ENCODE measurements at places on chromosomes 11 and 22.

DNA sequence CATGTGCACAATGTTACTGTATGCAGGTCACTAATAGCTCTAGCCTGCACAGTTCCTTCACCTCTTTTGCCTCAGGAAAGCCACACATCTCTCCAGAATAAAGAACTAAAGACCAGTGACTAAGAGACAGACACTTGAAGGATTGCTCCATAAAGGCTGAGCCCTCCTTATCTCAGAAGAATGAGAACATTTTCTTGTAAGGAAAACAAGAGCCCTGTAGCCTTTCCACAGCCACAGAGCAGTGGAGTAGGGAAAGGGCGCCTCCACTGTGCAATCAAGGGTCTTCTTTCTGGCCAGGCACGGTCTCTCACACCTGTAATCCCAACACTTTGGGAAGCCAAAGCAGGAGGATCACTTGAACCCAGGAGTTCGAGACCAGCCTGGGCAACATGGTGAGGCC is 202.6 kb upstream of the TMEM45B start:
- no peak for DNase-seq

DNA sequence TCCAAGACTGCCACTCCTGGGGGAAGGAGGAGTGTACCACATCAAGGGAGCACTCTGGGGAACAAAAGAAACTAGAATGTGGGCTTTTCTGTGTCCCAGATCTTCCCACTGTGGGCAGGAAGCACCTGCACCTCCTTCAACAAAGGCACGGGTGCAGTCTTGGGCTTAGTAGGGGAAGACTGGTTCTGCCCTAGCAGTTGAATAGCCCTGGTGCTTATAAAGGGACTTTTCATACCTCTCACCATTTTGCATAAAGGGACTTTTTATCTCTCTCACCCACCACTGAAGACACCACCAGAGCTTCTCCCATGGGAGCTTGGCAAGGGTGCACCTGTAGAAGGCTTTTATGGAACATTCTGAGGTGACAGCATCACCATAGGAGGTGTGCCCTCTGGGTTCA is 65.8 kb upstream of the MS4A8 start:
- DNase-seq, result no peak

DNA sequence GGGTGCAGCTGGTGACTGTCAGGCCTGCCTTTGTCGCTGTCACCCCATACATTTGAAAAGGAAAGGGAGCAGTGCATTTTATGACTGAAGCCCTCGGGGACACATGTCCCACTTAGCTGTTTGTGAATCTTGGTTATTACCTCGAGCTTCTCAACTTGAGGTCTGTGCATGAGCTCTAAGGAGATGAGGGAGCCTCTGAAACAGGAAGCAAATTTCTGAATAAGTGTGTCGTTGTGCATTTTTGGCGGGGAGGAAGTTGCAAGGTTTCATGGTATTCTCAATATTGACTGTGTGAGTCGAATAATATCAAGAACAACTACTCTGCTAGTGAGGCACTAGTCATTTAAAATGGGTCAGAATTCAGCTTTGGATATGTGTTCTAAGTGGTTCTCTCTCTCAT is 149.7 kb upstream of the PLET1 start:
- no peak for DNase-seq

DNA sequence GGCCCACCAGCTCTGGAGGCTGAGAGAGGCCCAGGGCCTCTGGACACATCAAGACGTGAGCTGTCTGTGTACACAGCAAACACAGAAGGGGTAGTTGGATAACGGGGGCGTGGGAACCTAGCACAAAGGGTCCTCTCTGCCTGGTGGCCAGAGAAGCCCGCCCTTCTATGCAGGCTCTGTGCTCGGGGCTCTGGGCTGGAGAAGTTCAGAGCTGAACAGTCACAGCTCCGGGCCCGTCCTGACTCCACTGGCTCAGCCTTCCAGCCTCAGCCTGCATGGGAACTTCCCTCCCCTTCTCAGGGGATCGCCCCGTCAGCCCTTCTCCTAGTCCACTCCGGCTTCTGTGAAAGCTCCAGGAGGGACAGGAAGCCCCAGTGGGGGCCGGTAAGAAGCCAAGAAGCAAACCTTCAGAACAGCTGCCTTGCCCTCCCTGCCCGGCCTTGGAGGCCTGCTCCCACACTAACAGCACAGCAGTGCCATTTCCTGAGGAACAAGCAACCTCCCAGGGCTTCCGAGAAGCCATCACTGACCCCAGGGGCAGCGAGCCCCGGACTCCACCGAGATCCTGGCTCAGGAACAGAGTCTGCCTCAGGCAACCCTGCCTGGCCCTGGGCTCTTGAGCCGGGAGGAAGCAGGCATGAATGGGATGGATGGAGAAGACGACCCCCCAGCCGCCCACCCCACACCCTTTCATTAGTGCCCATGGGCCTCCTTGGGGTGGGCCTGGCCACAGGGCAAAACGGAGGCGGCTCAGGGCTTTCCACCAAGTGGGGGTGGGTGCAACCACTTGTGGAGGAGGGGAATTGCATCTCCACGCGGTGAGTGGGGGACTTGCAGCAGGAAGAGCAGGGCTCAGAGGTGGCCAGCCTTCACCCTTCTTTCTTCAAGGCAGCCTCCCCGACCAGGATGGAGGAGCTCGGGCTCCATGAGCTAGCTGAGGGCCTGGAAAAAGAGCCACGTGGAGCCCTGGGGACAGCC is 119.8 kb downstream of the ST3GAL4 start:
- DNase-seq, result no peak

DNA sequence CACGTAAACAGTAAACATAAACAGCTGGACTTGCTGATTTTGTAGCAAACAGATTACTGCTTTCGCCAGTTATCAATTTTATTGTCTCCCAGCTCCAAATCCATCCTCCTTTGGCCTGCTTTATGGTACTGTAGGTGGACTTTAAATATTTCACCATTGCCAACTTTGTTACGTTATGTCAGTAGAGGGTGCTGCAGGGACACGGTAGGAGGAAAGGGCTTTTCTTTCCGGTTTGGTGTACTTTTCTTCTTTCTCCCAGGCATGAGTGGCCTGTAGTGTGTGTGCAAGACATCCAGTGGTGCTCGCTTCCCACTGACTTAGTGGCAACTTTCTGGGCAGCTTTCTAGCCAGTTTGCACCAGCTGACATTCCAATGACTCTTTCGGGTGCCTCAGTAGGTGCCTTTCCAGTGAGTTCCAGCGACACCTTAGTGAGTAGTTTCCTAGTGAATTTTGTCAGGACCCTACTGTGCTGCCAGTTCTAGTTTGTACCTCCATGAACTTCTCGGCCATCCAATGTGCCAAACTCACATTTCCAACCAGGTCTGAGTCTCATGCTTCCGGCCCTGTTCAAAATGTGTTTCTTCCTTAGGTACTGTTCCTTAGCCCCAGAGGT is 267.6 kb upstream of the TENM4 start:
- no peak for DNase-seq

- DNase-seq, result no peak
Measured at GRCh38 chr11:120819437-120820365, 204.2 kb upstream of the TBCEL start.

GRCh38 chr11:19253817-19254216 is 13.1 kb upstream of the E2F8 start:
- DNase-seq, result no peak

DNA sequence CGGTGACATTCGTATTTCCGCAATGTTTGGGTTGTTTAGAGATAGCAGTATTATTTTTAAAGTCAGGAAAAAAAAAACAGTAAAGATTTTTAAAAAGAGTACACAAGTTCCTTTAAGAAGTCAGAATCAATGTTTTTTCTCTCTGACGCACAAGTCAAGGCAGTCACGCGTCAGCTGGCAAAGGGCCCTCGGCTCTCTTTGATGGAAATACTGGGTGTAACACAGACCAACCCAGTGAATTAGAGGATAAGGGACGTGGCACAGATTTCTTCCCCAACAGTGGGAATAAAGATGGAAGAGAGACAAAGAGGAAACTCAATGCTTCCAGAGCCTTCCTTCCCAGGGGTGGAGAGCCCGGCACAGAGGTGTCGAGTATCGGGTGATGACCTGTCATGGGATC is 13.4 kb downstream of the ASCC2 start:
- DNase-seq, result no peak

- DNase-seq, result no peak
Measured at GRCh38 chr11:61588728-61589191, 7.9 kb upstream of the SYT7 start.

GRCh38 chr11:59201353-59201752 is 11.4 kb downstream of the MPEG1 start:
- DNase-seq, result no peak

GRCh38 chr22:49403102-49403501 is 424.6 kb downstream of the BRD1 start:
- DNase-seq, result no peak

DNA sequence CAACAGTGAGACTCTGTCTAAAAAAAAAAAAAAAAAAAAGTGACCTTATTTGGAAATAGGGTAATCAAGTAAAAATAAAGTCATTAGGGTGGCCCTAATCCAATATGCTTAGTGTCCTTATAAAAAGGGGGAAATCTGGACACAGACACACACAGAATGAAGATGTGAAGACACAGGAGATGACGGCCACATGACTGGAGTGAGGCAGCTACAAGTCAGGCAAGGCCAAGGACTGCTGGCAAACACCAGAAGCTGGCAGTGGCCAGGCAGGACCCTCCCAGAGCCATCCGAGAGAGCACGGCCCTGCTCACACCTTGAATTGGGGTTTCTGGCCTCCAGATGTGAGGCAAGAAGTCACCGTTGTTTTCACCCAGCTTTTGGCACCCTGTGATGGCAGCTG is 28.6 kb downstream of the LRFN4 start:
- no peak for DNase-seq

DNA sequence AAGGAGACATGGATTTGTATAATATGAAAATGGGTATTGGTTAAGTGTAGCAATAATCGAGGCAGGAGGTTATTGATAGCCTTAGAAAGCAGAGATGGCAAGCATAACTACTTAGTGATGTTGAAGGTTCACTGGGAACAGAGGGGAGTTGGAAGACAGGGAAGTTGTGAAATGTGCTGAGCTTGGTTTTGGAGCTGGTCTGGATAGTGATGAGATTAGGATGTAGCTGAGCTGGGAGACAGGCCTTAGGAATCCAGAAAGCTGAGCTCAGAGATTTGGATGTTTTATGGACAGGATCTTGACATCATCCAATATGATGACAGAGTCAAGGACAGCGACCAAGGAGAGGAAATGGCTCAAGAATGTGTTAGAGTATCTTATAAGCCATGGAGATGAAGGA is 113.1 kb downstream of the ARHGAP42 start:
- DNase-seq, result no peak

- no peak for DNase-seq
Measured at GRCh38 chr11:113153847-113154246, 160.5 kb upstream of the TTC12 start.

Data from T-helper 2 cell (primary cell).